Brain microvascular endothelial cell (primary cell): ENCODE measurements at places on chromosomes 7 and 10.
A peak's percentile ranks its signal among the peaks of the same experiment; 100 is the strongest.

DNA sequence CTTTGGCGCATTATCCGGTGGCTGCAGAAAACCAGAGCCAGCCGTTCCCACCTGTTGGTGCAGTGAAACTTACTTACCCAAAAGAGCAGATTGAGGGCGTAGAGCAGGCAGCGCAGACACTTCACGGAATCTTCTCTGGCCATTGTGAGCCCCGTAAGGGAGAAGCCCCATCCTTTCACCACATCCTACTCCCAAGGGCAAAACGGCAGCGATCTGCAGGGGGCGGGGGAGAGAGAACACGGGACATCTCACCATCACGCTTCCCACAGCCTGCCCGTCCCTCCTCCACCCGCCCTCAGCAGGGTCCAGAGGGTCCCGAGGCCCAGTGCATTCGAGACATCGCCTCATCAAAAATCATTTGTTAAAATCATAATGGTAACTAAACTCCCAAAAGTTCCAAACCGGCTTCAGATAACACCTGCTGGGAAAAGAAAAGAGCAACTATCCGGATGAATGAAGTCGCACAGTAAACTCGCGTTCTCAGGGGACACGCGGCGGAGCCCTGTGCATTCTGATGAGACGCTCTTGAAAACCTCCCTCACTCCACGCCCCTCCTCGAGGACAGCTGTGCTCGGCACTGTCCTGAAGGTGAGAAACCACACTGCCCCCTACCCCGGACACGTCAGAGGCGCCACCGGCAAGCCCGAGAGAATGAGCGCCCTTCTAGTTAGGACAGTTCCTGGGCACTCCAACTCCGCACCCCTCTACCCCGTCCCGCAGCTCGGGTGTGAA, 1.2 kb downstream of the TSPAN12 start:
- peak; percentile 24 for DNase-seq

DNA sequence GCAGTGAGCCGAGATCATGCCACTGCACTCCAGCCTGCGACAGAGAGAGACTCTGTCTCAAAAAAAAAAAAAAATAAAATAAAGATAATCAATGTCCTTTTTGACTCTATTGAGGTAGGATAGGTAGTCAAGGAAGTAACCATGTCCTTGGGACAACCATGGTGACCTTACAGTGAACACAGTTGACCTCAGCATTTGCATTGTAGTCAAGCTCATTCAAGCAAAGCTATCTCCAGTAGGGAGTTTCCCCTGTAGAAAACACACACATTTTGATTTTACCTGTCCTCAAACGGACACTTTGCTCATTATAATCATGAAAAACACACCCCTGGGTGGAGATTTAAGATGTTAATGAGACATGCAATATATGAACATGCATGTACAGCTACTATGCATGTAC, 171.7 kb downstream of the KIF20B start:
- no peak for DNase-seq

- DNase-seq = no peak
Measured at GRCh38 chr7:45140827-45141226, 16.8 kb upstream of the RAMP3 start.

GRCh38 chr10:3729397-3729976, 55.5 kb downstream of the KLF6 start:
- no peak for DNase-seq

- DNase-seq = no peak
Measured at GRCh38 chr7:41272664-41273063, 430.2 kb downstream of the INHBA start.

DNA sequence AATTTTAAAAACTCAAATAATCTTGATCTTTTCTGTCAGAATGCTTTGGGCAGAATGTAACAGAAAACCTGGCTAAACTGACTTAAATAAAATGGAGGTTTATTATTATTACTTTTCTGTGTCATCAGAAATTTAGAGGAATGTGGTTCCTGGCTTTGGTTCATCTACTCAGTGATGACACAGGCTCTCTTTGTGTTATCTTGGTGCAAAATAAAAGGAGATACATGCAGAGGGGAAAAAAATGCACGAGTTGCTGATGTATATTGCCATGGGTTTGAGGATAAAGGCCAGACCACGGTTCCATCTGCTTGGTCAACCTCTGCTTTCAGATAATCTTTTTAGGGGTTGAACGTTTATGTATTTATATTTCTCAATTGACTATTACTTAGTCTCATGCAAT, 181.4 kb downstream of the SUGCT start:
- DNase-seq = no peak

DNA sequence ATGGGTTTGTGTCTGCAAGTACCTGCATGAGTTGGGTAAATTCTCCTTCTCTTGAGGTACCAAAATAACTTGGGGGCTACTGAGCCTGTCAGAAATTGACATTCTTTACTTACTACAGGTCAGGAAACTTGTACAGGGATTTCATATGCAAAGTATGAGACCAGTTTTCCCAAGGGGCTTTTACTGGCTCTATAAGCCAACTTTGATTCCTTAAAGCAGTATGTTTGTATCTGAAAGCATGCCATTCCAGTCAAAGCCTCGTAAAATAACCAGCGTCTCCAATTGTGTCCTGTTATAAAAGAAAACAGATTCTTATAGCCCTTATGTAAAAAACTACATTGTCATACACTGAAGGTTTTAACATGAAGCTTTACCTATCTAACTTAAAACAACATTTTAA, 90.2 kb downstream of the ZNF467 start:
- DNase-seq = no peak

GRCh38 chr10:34319197-34319846, 495.8 kb downstream of the PARD3 start:
- DNase-seq = peak; percentile 85
